ENCODE measurements at places on chromosomes 3 and 15. TPM values are rescaled to one million over a fixed set of nuclear protein-coding genes. Genes with fewer than 3 reads are reported as not detected.

- peak; percentile 69 for DNase-seq
These were observed 77.2 kb downstream of the PPP2R3A start for GRCh38 chr3:136042608-136043221.

EEFSEC gene
- 4.1 TPM for total RNA-seq

- DNase-seq: no peak
These were observed 165.2 kb upstream of the MYRIP start for GRCh38 chr3:39644176-39644575.

GRCh38 chr3:35616346-35616745 lies 23.0 kb upstream of the ARPP21 start:
- DNase-seq: no peak

Data from A172 (cell line).